GM04503 (cell line): ENCODE measurements at places on chromosomes 1 and 21.

- DNase-seq = no peak
Measured at GRCh38 chr1:37628026-37628556, 6.6 kb downstream of the RSPO1 start.

DNA sequence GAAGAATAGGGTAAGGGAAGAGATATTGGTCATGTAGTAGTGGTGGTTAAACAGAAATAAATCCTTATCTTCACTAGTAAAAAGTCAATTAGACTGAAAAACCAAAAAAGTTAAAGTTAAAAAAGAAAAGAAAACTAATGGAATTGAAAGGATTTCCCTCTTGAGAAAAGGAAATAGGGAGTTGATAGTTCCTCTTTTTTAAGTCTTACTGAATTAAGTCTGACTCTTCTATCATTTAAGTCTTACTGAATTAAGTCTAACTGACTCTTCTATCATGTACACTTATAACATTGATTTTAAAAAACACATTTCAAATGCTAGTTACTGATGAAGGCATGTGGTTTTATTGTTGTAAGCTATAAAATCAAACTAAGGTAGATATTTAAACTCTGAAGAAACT is 49.5 kb upstream of the TENT5C start:
- DNase-seq = no peak

GRCh38 chr1:168341483-168341975 is 60.9 kb downstream of the TBX19 start:
- no peak for DNase-seq

- DNase-seq = no peak
Measured at GRCh38 chr21:41506611-41507520, 1.1 kb downstream of the TMPRSS2 start.

DNA sequence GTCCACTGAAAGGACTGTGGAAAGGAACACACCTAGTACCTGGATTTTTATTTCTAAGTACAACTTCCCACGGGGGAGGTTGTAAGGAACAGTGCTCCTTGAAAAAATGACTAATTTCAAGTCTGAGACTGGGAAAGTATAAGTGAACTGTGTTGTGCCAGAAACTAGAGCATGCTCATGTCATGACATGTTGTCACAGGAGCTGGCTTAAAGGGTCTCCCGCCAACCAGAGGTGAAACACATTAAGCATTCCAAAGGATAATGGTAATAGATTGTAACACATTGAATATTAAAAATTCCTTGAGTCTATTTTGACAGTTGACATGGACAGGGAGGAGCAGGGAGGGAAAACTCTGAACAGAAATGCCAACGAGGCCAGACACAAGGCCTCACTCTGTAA is 6.3 kb downstream of the ATP2B4 start:
- no peak for DNase-seq

DNA sequence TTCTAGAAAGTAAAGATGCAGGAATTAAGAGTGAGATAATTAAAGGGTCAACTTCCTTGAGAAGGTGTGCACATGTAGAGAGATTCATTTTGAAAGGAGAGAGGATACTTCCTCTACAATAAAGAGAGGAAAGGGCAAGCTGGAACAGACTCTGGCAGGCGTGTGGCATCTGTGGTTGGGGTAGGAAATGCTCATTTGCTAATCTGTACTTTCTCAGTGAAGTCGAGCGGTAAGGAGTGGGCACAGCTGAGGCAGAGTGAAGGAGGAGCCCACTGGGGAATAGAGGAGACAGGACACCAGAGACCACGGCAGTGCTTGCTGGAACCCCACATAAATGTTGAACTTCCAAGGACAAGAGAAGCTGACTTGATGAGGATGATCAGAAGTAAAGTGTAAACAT is 49.1 kb downstream of the PCSK9 start:
- no peak for DNase-seq
